ENCODE measurements at places on chromosomes 6 and 20.

- no peak for DNase-seq
Observed at GRCh38 chr20:62316331-62317166, 13.8 kb downstream of the ADRM1 start.

DNA sequence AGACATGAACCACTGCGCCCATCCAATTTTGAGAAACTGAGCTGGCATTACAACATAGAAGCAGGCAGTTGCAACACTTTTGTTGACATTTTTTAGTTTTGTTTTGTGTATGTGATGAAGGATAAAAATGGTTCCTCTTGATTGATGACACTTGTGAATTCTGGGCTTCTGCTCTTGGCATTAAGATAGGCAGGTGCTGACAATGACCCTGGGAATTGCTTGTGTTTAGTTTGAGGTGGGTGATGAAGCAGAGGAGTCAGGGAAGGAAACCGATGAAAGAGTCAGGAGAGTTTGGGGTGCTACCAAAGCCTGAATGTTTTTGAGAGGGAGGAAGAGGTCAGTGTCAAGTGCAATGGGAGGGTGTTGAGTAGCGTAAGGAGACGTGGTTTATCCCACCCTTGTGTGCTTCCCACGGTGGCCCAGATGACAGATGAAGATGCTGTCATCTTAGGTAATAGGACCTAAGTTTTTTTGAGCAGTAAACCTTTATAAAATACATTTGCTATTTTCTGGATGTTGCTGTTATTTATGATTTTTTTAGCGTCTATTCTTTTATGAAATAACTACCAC, 19.4 kb downstream of the CDS2 start:
- no peak for DNase-seq

DNA sequence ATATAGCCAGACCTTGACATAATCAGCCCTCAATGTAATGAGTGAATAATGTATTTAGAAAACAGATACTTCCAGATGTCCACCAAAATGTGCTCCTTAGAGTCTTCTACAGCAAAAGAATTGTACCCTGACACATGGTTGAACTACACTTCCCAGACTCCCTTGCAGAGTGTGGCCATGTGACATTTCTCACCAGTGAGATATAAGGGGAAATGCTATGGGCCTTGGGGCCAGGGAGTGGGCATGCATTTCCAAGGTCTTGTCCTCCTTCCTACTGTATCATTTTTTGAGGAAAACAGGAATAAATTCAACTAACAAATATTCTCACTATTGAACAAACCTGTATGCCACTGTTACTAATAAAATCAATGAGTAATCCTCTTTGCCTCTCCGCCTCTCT, 211.4 kb upstream of the SMLR1 start:
- DNase-seq = no peak

- DNase-seq = no peak
Observed at GRCh38 chr6:123434186-123434585, 202.6 kb downstream of the TRDN start.

DNA sequence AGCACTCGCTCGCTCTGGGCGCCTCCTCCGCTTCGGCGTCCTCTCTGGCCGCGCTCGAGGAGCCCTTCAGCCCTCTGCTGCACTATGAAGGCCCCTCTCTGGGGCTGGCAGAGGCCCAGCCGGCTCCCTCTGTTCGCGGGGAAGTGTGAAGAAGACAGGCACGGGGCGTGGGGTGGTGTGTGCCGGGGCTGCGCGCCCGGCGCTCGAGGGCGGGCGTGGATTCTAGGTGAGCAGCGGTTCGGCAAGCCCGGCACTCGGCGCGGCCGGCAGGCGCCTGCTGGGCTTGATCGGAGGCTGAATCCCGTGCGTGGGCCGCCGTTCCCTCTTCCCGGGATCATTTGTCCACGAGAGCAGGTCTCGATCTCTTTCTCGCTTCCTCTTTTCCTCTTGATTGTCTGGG, 153.0 kb downstream of the SLC35B3 start:
- no peak for DNase-seq

GRCh38 chr6:34745277-34746103, 11.8 kb upstream of the SNRPC start:
- no peak for DNase-seq

DNA sequence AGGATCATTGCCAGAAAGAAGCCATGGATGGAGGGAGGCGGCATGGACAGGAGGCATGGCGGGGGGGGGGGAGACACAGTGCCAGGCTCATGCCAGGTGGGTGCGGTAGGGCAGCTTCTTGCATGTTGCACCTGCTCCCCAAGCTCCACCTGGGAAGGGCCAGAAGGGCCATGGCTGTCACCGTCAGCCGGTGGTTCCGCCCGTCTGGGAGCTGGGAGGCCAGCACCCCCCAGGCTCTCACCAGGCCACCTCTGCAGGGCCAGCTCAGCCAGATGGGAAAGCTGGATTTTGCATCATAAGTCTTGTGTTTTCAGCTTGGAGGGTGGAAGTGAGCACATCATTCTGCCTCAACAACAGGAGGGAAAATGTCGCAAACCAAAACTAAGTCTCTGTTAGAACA, 404.7 kb downstream of the TAF4 start:
- DNase-seq = no peak

DNA sequence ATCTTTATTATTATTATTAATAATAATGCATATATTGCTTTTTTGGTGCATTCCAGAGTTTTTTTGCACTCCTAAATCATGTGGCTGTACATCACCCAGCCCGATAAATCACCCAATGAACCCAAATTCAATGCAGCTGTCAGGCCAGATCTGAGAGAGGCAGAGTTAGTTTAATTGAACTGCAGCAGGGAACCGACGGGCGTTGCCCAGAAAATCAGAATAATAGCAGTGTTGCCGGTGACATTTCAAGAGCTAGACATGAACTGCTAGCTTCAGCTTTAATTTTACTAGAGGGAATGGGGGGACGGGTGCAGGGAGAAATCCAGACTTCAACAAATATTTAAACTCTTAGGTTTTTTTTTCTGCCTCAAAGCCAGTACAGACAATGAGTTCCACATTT, 135.0 kb downstream of the CLIC5 start:
- DNase-seq = no peak

DNA sequence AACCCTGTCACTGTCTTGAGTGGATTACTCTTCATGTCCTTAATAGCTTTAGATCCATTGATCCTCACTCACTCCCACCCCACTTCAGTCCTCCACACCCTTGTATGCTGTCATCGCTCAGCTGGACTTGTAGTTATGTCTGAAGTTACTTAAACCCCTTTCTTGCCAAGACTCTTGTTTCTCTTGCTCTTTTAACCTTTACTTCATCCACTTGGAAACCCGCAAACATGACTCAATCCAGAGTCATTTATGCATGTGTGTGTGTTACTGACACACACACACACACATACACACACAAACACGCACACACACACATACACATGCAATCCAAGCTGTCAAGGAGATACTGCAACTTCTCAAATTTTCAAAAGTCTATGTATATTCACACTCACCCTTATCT, 341.8 kb downstream of the SYNE1 start:
- no peak for DNase-seq

- DNase-seq = no peak
Observed at GRCh38 chr6:4346659-4347333, 211.4 kb upstream of the ECI2 start.

- DNase-seq = no peak
Observed at GRCh38 chr6:86756640-86757229, 180.6 kb upstream of the HTR1E start.

- no peak for DNase-seq
Observed at GRCh38 chr6:15121443-15121842, 124.4 kb upstream of the JARID2 start.

GRCh38 chr6:79030023-79030422, 48.0 kb downstream of the PHIP start:
- DNase-seq = no peak

- DNase-seq = no peak
Observed at GRCh38 chr6:57027301-57027700, 19.2 kb upstream of the KIAA1586 start.

DNA sequence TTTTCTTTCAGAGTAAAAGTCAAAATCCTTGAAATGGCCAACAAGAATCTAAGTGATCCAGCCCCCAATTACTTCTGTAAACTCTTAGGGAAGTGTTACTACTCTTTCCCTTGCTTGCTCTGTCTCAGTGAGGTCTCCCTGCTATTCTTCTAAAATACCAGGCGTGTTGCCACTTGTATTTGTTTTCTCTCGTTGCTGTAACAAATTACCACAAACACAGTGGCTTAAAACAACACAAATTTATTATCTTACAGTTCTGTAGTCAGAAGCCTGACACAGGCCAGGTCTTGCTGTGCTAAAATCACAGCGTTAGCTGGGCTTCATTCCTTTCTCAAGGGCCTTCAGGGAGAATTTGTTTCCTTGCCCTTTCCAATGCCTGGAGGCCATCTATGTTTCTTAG, 59.9 kb downstream of the HECA start:
- no peak for DNase-seq
